Activated CD4-positive, alpha-beta T cell treated with anti-CD3 and anti-CD28 coated beads, Interleukin-2, Interleukin-6, amounts not matched to agents 100 ng/mL and 50 ng/mL, durations not matched to agents 16 hours and 8 hours (primary cell): ENCODE measurements at places on chromosomes 2 and 18.

- no peak for DNase-seq
These were observed 28.4 kb downstream of the AFF3 start for GRCh38 chr2:100113990-100114433.

DNA sequence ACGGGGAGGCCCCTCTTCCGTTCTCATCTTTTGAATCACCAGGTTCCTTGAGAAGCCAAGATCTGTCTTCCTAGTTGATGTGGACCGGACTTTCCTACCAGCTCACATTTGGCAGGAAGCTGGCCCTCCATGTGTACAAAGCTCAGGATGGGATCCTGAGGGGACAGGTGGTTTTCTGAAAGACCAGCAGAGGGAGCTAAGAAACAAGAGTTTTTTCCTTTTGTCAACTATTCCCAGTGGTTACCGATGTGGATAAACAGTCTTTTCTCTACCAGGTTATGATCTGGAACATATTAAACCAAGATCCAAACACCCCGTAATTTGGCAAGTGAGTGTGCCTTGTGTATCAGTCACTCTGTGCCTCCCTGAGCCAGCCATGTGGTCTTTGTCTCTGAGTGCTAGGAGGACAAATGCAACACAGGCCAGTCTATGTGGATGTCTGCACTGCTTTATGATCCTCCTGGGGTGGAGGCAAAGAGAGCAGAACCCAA lies 25.1 kb upstream of the ARHGAP25 start:
- peak; percentile 66 for DNase-seq

GRCh38 chr2:218981881-218982585 lies 3.0 kb downstream of the FEV start:
- peak; percentile 44 for DNase-seq

GRCh38 chr18:64119916-64120315 lies 29.0 kb downstream of the LINC00305 start:
- no peak for DNase-seq

- DNase-seq, result no peak
These were observed 614.6 kb upstream of the SOX11 start for GRCh38 chr2:5077479-5078089.

- peak; percentile 14 for DNase-seq
These were observed 258.5 kb downstream of the RPIA start for GRCh38 chr2:88950010-88950409.

- DNase-seq, result no peak
These were observed 52.2 kb downstream of the NGEF start for GRCh38 chr2:232960862-232961261.

GRCh38 chr2:78928502-78928901 lies 97.0 kb upstream of the REG3G start:
- DNase-seq, result no peak

DNA sequence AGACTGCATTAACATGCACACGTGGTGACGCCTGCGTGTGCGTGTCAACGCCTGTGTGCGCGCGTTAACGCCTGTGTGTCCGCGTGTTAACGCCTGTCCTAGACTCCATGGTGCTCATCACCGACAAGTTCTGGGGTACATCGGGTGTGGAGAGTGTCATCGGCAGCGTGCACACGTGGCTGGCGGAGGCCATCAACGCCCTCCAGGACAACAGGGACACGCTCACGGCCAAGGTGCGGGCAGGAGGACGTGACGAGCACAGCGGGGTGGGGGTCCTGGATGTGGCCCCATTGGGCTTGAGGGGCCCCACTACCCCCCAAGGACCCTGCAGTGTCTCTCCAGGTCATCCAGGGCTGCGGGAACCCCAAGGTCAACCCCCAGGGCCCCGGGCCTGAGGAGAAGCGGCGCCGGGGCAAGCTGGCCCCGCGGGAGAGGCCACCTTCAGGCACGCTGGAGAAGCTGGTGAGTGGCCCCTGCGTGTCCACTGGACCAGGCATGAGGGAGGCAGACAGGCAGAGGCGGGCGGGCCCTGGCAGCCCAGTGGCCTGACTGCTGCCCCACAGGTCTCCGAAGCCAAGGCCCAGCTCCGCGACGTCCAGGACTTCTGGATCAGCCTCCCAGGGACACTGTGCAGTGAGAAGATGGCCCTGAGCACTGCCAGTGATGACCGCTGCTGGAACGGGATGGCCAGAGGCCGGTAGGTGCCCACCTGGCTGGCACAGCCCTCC lies 29.2 kb downstream of the GPC1 start:
- DNase-seq, result no peak

GRCh38 chr2:207051385-207051965 lies 112.2 kb downstream of the CPO start:
- DNase-seq, result no peak

DNA sequence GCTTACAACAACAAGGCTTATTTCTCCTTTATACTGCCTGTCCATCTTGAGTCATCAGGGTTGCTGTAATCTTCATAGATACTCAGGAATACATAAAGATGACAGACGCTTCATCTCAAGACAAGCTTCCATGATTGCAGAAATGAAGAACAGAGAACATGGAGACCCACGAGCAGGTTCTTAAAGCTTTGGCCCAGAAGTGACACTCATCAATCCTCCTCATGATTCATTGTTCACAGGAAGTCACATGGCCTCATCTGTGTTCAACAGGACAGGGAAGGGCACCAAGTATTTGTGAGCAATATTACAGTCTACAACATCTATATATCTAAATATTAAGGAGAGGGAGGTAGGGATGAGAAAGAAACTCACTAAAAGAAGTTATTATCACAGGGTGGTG lies 36.5 kb upstream of the PGAP1 start:
- peak; percentile 62 for DNase-seq

- no peak for DNase-seq
These were observed at the start of gene TCF23 for GRCh38 chr2:27148801-27149439. TCF23 (plus strand) TSS chr2:27149004; CDS start chr2:27149134, 130 bp downstream.

DNA sequence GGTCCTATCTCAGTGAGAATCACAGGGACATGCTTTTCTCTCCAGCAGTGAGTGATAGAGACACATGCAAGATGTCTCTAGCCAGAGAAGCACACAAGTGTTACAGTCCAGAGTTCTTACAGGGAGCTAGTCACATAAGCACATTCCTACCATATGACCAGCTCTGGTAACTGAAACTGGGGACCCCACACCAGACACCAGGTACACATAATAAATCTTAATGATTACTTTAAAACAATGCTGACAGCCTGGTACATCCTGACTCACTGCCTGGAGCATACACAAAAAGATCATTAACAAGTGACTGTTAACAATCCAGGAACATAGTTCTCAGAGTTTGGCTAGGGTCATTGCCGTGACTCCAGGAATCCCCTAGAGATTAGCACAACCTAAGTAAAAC lies 53.6 kb downstream of the GALNT1 start:
- DNase-seq, result no peak
